Right lung (tissue), 10 donors: ENCODE measurements at places on chromosomes 1 and 21. TPM values are rescaled to one million over a fixed set of nuclear protein-coding genes. Genes with fewer than 3 reads are reported as not detected.

LAMC1 gene
- 319 TPM for polyA plus RNA-seq

CA6 gene
- not detected for polyA plus RNA-seq

VWA1 gene
- 49.2 TPM for polyA plus RNA-seq

CHD1L gene
- 59.0 TPM for polyA plus RNA-seq

TAS1R1 gene
- polyA plus RNA-seq: not detected

RIPPLY3 gene
- polyA plus RNA-seq: 1.8 TPM

LRRC42 gene
- 31.5 TPM for polyA plus RNA-seq

SLC35D1 gene
- 8.7 TPM for polyA plus RNA-seq

AMY1B gene
- 0.33 TPM for polyA plus RNA-seq

GRCh38 chr1:208537198-208537597 lies 293.0 kb upstream of the PLXNA2 start:
- DNase-seq: no peak

- DNase-seq: no peak
Observed at GRCh38 chr21:19123053-19123452, 719.5 kb upstream of the TMPRSS15 start.

GRCh38 chr21:35643176-35643575 lies 417.1 kb downstream of the SETD4 start:
- no peak for DNase-seq

GRCh38 chr1:29584776-29585175 lies 348.5 kb downstream of the PTPRU start:
- DNase-seq: no peak

DNA sequence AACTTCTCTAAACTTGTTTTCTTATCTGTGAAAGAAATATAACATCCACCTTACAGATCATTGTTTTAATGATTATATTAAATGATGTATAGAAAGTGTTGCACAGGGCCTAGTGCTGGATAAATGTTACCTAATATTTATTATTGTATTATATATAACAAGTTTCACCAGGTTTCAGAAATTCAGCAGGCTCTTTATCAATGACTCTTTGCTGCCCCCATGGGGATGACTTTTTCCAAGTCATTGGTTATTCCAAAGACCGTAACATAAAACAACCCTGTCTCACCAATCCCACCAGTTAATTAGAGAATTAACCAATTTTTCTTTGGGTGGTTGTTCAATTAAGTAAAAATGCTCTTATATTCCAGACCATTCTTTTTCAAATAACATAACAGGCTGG lies 7.3 kb upstream of the DEDD start:
- peak; percentile 36 for DNase-seq
